ENCODE measurements at places on chromosomes 1 and 21.

GRCh38 chr1:187409341-187409740 lies 580.6 kb downstream of the PLA2G4A start:
- no peak for DNase-seq

- no peak for DNase-seq
Measured at GRCh38 chr1:234963904-234964702, 164.5 kb downstream of the TOMM20 start.

DNA sequence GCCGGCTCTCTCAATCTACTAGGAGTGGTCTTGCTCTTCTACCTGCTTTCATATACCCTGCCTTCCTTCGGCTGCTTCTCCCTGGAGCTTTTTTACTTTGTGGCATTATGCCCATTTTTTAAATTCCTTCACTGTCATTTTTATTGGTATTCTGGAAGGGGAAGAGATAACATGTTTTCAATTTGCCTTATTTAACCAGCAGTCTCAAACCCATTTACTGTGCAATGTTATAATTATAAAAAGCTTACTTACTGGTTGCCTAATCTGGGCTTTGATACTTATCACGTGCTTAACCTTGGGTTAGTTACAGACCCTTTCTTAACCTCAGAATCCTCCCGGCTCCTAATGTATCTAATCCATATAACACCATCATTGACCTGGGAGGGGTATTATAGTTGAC lies 128.1 kb downstream of the SIPA1L2 start:
- peak; percentile 6 for DNase-seq

GRCh38 chr1:91818713-91818975 lies 67.3 kb downstream of the TGFBR3 start:
- no peak for DNase-seq

DNA sequence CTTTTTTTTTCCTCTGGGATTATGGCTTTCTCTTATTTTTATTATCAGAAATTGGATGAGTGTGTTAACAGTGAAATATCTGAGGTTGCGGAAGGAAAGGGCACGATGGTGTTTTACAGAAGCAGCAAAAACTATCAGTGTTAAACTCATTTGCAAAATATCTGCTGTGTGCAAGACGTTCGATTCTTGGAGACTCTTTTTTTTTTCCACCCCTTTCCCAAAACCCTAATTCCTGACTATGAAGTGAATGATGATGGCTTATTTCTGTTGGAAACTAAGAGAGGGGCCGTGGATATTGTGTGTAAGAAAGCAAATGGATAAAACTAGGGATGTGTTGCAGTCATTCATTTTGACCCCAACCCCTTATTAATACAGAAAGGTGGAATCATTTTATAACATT lies 677 bp downstream of the NCAM2 start:
- no peak for DNase-seq

GRCh38 chr1:154657556-154657955 lies 49.6 kb upstream of the ADAR start:
- DNase-seq = no peak

DNA sequence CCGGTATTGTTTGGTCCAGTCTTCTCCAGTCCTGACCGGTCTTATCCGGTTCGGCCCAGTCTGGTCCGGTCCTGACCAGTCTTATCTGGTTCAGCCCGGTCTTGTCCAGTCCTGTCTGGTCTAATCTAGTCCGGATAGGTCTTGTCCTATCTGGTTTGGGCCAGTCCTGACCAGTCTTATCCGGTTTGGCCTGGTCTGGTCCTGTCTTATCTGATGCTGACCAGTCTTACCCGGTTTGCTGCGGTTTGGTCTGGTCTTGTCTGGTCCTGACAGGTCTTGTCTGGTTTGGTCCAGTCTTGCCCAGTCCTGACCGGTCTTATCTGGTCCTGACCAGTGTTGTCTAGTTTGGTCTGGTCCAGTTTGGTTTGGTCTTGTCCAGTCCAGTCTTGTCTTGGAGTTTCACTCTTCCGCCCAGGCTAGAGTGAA lies 30.1 kb downstream of the DHX9 start:
- DNase-seq = no peak

GRCh38 chr1:59179673-59180072 lies 117.2 kb upstream of the FGGY start:
- DNase-seq = no peak

GRCh38 chr21:17427157-17427556 lies 85.7 kb upstream of the CXADR start:
- no peak for DNase-seq

GRCh38 chr1:207808322-207808705 lies 56.5 kb downstream of the CD46 start:
- no peak for DNase-seq

- no peak for DNase-seq
Measured at GRCh38 chr1:159532922-159533321, 2.9 kb downstream of the OR10J5 start.

DNA sequence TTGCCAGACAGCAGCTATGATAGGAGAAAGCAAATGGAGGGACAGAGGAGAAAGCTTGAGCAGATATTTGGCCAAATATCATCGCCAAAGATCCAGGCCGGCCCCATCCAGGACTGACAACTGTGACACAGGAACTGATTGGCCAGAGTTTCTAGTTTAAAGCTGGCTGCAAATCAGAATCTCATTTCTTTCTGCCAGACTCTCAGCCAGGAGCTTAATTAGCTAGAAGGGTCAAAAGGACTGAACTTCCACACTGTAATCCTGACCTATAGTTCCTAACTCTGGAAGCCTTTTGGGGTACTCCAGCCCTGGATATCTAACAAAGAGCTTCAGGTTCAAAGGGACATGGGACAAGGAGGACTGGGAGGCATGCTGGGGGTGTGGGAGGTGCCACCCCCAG lies 106.7 kb upstream of the GNG12 start:
- no peak for DNase-seq
